SJSA1 (cell line): ENCODE measurements at places on chromosomes 2 and 18.

DNA sequence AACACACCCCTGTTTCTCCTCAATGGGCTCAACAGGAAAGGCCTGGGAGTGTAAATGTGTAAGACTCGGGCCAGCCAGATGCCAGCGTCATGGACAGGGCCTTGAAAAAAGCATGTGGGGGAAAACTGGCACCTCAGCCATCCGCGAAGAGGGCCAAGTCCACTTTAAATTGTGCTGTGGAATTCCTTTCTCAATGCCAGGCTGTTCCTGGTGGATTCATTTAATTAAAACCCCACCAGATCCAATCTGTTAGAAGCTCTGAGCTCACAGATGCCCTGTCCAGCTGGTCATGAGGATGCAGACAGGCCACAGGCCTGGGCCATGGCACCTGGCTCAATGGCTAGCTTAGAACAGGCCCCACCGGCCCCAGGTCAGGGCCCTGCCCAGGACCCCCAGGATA is 24.8 kb downstream of the KCNK3 start:
- no peak for DNase-seq
- no peaks in the 10 kb centered on the region for H3K27me3 ChIP-seq
- peaks cover 10% of the 10 kb centered on the region; the same call in 1 of the 2 replicates for H3K4me1 ChIP-seq
- H3K4me3 ChIP-seq = no peak overlapping the region
- no peaks in the 10 kb centered on the region for H3K36me3 ChIP-seq

- no peaks in the 10 kb centered on the region for H3K27me3 ChIP-seq
- DNase-seq = no peak
- H3K27ac ChIP-seq = no peak overlapping the region
- H3K4me1 ChIP-seq = peaks cover 35% of the 10 kb centered on the region
These were observed 67.0 kb upstream of the ITGB6 start for GRCh38 chr2:160267022-160267421.

DNA sequence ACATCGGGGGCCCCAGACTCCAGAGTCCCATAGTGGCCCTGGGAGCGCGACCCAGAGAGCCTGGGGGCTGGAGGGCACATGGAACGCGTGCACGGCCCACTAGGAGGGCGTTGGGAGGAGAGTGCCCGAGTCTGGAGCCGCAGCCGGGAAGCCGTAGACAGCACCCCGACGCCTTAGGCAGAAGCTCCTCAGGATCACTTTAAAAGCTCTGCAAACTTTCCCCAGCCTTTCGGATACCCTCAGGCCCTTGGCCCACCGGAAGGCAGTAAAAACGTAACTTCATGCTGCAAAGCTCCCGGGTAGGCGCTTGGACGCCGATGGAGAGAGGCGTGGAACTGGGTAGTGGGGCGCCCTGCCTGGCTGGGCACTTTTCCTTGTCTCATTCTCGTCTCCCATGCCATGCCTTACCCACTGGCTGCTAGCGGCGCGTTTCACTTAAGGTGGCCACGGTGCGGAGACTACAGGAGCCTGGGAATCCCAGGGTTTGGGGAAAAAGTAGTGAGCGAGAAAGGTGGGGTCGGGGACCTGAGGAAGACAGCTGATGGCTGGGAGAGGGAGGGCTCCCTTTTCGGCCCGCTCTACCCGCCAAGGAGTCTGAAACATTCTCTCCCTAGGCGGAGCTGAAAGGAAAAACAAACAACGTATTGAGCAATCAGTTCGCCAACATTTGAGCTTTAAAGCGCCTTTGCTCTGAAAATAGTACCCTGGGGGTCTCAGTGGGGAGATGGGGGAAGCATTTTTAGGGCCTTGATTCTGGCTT is 141.8 kb downstream of the MEIS1 start:
- 0 out of 2 replicates have a peak, but pooled peaks cover 9% of the 10 kb centered on the region for H3K27me3 ChIP-seq
- peaks cover 4% of the 10 kb centered on the region for H3K4me1 ChIP-seq
- H3K4me3 ChIP-seq = no peak overlapping the region

- no peaks in the 10 kb centered on the region for H3K27me3 ChIP-seq
- no peak overlapping the region for H3K27ac ChIP-seq
- no peak overlapping the region for H3K4me3 ChIP-seq
- no peaks in the 10 kb centered on the region for H3K4me1 ChIP-seq
- H3K36me3 ChIP-seq = peaks cover 2% of the 10 kb centered on the region
- no peak for DNase-seq
These were observed 43.1 kb downstream of the PELI1 start for GRCh38 chr2:64101141-64101591.

GRCh38 chr2:98886066-98886554 is 49.9 kb downstream of the CRACDL start:
- H3K36me3 ChIP-seq = no peaks in the 10 kb centered on the region
- no peak for DNase-seq
- H3K4me1 ChIP-seq = no peaks in the 10 kb centered on the region
- H3K27ac ChIP-seq = no peak overlapping the region

- no peak for DNase-seq
- H3K4me1 ChIP-seq = peaks cover 24% of the 10 kb centered on the region
- H3K4me3 ChIP-seq = no peak overlapping the region
- H3K36me3 ChIP-seq = peaks cover 22% of the 10 kb centered on the region
These were observed 132.2 kb downstream of the SPTBN1 start for GRCh38 chr2:54588244-54588899.

DNA sequence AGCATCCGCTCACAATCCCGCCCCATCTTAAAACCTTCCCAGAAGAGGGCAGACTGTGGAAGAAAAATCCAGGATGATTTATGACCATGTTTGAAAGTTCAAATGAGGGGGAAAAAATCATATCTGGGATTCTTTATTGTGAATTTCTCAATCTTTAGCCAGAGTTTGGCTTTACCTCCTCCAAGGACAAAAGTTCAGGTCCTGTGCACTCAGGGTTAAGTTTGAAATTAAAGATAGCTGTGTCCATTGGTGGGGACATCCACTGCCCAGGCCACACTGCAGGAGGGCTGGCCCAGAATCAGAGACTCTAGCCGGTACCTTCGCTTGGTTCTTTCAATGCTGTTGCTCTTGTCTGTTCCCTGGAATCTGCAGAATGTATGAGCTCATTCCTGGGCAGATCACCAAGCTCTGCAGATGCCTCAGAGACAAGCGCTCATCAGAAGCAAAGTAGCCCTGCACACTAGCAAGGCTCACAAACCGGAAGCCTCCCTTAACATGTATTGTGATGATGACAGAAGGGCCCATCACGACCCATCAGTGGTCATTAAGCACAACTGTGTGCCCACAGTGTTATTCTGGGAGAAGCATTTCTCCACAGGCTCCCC is 375.3 kb upstream of the KLHL29 start:
- no peaks in the 10 kb centered on the region for H3K27me3 ChIP-seq
- no peaks in the 10 kb centered on the region for H3K4me1 ChIP-seq
- H3K4me3 ChIP-seq = no peak overlapping the region
- H3K36me3 ChIP-seq = no peaks in the 10 kb centered on the region

GRCh38 chr18:26252411-26252810 is 26.2 kb downstream of the TAF4B start:
- no peaks in the 10 kb centered on the region for H3K4me1 ChIP-seq
- no peak for DNase-seq
- H3K27ac ChIP-seq = no peak overlapping the region
- H3K4me3 ChIP-seq = no peak overlapping the region

- H3K27me3 ChIP-seq = no peaks in the 10 kb centered on the region
- no peak overlapping the region for H3K27ac ChIP-seq
- DNase-seq = no peak
- H3K4me3 ChIP-seq = no peak overlapping the region
These were observed 20.9 kb downstream of the LYG1 start for GRCh38 chr2:99279969-99280695.
